HFFc6 (cell line): ENCODE measurements at places on chromosomes 7 and 10. TPM values are rescaled to one million over a fixed set of nuclear protein-coding genes. Genes with fewer than 3 reads are reported as not detected.

GRCh38 chr10:77299320-77299719, 338.3 kb downstream of the KCNMA1 start:
- no peak for DNase-seq

DNA sequence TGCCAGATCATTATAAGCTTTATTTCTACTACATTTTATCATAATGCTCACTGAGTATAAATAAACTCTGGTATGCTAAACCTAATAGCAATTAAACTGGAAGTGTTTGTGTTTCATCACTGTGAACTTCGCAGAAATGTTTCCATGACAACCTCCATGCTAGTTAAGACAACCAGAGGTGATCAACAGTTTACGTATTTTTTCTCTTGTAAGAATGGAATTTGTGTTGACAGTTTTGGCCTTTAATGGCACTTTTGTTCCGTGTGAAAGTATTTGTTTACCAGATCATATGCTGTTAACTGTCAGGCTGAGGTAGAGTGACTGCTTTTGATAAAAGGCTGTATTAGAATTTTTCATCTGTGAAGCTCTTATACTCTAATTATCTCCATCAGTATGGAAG, 212.1 kb upstream of the PPP1R3A start:
- no peak for DNase-seq

- no peak for DNase-seq
These were observed 68.5 kb downstream of the SLC25A13 start for GRCh38 chr7:96253441-96253840.

GRCh38 chr10:72278668-72279393, 5.1 kb downstream of the DDIT4 start:
- DNase-seq, result no peak

The TRIM50 gene
- total RNA-seq, result not detected in 3 replicates
